ENCODE measurements at places on chromosomes 4 and X.

- DNase-seq, result peak; percentile 34
Measured at GRCh38 chr4:101086801-101087586, 260.3 kb downstream of the PPP3CA start.

GRCh38 chrX:57905141-57905540, 5.1 kb downstream of the ZXDA start:
- no peak for DNase-seq

GRCh38 chr4:181308476-181309312, 934.5 kb upstream of the TENM3 start:
- DNase-seq, result no peak

DNA sequence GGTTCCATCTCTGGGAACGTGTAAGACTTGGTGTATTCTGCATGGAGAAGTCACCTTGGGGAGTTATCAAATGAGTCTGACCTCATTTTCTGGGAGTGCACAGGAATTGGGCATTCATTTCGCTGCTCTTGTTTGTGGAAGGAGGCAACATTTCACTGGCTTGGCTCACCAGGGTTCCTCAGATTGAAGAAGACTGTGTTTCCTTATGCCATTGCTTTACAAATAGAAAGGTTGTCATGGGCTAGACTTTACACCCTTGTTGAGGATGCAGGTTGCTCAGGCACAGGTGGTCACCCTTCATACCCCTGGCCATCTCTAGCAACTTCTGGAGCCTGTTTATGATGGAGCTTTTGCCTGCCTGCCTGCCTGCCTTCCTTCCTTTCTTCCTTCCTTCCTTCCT, 114.4 kb downstream of the AASDH start:
- no peak for DNase-seq

GRCh38 chr4:18042754-18043153, 21.2 kb upstream of the LCORL start:
- no peak for DNase-seq

- no peak for DNase-seq
Measured at GRCh38 chrX:2478546-2479419, 22.0 kb downstream of the DHRSX start.

DNA sequence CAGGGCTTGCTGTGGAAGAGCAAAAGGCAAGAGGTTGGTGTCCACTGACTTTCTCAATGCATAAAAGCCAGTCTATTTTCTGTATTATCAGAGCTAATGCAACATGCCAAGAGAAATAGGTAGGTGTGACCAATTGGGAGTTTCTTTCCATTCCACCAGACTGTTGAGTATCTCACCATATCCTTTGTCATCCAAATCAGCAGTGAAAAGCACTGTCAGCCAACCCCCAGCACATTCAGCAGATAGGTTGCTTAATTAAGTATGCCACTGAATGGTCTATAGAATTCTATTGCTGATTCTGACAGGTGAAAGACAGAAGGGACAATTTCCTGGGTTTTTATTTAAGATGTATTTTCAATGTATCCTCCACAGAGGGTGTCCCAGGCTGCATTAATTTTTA, 139.8 kb downstream of the HS6ST2 start:
- no peak for DNase-seq

DNA sequence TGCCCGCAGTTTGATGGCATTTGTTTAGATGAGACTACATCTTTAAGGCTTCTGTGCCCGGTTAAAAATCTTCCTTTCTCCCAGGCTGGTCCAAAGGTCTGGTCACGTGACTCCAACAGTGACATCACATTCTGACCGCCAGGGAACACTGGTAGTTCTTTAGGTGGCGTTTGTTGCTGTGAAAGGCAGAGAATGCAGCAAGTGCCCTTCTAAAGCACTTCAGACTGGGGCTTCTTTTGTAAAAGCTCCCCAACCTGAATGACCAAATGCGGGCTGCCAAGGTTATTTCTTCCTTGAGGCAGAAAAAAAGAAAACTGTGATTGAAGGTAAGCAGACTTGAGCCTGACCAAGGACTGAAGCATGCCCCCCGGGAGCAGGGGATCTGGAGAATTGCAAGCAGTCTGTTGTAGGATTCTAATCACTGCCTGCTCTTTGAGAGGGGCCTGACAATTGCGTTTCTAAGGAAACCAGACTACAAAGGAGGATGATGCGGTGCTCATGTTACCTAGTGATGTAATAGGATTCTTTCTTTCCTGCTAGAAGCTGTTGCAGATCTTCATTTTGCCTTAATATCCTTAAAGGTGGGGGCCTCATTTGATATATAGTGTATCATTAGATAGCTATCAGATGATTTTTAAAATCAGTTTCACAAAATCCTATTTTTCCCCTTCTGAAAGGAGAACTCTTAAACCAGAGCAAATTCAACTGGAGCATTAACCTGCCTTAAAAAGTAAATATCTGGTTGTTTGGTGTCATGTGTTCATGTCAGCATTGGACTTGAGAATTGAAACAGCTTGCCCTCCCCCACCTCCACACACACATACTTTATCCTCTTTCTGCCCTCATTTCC, 133.1 kb downstream of the AKAP4 start:
- peak; percentile 39 for DNase-seq

DNA sequence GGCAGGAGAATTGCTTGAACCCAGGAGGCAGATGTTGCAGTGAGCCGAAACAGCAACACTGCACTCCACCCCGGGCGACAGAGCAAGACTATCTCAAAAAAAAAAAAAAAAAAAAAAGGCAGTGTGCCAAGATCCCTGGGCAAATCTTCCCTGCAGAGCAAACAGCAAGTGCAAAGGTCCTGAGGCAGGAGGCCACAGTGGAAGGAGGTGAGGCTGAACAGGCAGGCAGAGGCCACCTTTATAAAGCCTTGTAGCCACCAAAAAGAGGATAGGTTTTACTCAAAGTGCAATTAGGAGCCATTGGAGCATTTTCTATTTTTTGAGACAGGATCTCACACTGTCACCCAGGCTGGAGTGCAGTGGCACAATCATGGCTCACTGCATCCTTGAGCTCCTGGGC, 45.1 kb upstream of the TLR2 start:
- no peak for DNase-seq

GRCh38 chr4:56803471-56803870, 18.0 kb downstream of the SPINK2 start:
- DNase-seq, result no peak

DNA sequence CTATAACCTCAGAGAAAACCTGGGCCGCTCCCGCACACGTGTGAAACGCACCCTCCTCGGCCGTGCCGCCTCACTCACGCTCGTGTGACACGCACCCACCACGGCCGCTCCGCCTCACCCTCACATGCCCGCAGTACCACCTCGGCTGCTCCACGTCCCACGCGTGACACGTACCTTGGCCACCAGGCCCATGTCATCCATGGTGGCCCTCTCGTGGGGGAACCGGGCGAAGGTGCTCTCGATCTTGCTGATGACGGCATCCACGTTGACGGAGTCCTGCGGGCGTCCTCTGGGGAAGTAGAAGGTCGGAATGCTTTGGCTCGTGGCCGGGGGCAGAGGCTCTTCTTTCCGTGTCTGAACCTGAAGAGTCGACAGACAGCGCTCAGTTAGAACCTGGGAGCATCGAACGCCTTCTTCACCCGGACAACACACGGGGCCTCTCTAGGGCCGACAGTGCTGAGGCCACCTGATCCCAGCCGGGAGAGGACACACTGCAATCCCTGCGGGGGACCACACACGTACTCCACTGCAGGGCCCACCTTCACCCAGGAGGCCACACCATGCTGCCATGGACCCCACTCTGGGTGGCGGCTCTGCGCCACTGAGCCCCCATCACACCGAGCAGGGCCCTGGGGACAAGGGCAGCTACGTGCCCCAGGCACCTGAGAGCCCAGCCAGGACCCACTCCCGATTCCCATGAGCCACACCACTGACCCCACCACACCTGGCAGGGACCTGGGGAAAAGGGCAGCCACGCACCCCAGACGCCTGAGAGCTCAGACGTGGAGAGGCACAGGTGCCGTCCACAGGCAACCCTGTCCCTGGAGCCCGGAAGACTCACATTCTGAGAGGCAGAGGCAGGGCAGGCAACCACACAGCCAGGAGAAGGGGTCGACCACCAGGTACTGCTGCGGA, 25.2 kb downstream of the PPP2R3B start:
- DNase-seq, result no peak

DNA sequence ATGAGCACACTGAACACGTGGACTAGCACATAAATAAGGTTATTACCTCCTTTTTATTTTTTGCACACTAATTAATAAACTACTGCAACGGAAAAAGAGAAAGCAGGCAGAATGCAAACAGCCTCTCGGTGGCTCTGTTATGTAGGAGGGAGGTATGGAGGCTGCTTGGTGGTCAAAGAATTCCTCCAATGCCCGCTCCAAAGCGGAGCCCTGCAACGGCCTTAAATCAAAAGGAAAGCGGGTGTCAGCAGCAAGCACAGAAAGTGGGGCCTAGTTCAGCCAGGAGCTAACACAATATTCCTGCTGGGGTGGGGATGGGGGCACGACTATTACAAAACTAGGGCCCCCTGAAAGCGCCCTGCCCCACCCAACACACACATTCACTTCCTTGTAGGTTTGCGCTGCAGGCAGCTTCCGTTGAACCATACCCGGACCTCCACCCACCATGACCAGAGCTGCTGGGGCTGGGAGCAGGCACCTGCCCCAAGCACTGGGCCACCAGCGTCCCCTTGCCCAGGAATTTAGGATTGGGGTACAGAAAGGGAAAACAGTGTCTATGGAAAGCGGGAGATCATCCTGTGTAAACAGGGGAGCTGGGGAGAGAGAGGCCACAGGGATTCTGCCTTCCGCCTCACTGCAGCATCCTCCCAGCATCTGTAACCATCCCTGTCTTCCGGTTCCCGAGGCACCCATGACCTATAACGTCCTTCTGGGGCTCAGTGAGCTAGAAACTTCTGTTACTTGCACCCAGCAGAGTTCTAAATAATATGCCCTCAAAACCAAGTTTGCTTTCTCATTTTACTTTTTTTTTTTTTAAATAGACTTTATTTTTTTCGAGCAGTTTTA, 57.1 kb upstream of the DDX3X start:
- no peak for DNase-seq

DNA sequence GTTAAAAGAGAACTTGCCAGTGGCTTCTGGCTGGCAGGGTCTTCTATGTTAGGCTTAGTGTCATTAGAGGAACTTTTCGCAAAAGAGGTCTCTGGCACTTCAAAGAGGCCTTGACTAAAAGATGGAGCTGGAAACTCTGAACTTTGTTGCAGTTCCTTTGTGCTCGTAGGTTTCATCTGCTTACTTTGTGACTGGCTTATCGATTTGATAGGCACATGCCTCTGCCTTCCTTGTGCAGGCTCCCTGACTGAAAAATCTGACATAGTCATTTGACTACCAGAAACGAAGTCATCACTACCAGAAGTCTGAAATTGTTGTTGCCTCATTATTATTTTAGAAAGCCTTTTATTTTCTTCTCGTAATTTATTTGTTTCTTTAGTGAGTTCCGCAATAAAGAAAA, 93.9 kb upstream of the IL13RA1 start:
- no peak for DNase-seq

GRCh38 chr4:82458729-82459128, 28.3 kb downstream of the ENOPH1 start:
- no peak for DNase-seq

DNA sequence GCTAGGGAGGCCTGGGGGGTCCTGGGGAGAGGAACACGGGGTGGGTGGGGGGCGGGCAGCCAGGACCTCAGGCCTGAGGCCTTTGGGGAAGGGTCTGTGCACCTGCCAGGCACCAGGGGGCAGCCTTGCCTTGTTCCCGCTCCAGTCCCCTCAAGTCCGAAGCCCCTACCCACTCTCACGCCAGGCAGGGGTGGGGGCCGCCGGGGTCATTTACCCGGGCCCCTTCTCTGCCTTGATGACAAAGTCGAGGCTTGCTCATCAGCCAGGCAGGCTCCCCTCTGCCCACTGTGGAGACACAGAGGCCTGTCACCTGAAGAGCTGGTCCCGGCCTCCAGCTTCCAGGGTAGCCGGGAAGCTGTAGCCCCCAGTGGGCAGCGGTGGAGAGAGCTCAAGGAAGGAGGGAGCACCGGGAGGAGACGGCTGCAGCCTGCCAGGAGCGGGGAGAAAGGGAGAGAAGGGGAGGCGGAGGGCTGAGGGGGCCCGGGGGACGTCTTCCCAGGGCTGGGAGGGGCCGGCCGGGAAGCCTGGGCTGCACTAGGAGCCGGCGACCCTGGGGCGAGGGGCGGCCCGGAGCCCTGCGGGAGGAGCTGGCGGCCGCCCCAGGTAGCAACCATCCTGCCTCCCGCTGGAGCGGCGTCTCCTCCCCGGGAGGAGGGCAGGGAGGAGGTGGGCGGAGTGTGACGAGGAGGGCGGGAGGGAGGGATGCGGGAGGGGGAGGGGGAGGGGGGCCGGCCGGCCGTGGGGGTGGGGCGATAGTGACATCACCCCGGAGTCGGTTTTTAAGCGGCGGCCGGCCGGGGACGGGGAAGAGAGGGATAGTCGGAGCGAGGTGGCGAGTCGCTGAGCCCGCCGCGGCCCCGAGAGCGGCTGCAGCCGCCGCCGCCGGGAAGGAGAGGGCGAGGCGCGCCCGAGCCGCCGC, at the start of gene SLC6A8:
SLC6A8 (plus strand) TSS at position 806 of the 919 bp plus-strand sequence. CDS start 649 bp downstream, outside the sequence.
- DNase-seq, result peak; percentile 65

DNA sequence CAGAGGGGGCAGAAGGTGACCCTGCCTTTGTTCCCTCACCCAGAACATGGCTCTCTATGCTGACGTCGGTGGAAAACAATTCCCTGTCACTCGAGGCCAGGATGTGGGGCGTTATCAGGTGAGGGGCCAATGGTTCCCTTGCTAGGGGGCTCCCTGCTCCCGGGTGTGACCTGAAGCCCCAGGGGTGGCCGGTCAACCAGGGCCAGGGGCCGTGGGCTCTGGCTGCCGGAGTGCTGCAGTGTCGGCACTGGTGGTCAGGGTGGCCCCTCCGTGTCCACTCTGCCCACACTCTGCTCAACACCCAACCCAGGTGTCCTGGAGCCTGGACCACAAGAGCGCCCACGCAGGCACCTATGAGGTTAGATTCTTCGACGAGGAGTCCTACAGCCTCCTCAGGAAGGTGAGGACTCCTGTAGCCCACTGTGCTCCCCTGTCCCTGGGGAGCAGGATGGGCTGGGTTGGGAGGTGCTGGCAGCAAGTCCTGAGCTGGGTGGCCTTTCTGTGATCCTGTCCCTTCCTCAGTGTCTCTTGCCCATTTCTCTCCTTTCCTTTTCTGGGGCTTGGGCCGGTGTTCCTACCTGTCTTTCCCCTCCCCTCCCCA, 3.0 kb downstream of the SSR4 start:
- DNase-seq, result no peak

DNA sequence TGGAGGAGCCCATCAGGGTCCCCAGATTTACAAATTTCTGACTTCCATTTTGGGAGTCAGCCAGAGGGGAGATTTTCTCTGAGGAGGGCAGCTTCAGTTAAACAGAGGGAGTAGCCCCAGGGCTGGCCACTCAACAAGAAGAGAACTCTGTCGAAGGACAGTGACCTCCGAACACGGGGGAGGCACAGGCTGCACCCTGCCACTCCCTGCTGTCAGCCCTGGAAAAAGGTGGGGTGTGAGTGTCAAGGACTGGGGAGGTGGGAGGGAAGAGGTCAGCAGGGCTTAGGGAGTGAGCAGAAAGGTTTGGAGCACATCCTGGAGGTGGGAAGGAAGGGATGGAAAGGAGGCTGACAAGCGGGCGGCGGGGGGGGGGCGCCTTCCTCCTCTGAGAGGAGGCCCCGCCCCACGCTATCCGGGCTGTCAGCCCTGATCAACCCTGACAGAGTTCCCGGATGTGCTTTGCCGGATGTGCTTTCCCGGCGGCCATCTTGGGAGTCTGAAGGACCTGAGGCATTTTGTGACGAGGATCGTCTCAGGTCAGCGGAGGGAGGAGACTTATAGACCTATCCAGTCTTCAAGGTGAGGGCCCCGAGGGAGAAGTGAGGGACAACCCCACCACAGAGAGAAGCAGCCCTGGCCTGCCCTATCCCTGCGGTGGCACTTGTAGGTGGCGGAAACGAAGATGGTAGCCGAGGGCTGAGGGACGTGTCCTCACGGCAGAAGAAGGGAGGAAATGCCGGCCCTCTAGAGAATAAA, at the start of gene MAGEC1:
MAGEC1 (plus strand) TSS at position 495 of the 756 bp plus-strand sequence. CDS start 1,179 bp downstream, outside the sequence.
- DNase-seq, result no peak

- no peak for DNase-seq
Measured at GRCh38 chrX:129694805-129695204, 40.0 kb upstream of the APLN start.
